ENCODE measurements at places on chromosomes 13 and 19. TPM values are rescaled to one million over a fixed set of nuclear protein-coding genes. Genes with fewer than 3 reads are reported as not detected.

DNA sequence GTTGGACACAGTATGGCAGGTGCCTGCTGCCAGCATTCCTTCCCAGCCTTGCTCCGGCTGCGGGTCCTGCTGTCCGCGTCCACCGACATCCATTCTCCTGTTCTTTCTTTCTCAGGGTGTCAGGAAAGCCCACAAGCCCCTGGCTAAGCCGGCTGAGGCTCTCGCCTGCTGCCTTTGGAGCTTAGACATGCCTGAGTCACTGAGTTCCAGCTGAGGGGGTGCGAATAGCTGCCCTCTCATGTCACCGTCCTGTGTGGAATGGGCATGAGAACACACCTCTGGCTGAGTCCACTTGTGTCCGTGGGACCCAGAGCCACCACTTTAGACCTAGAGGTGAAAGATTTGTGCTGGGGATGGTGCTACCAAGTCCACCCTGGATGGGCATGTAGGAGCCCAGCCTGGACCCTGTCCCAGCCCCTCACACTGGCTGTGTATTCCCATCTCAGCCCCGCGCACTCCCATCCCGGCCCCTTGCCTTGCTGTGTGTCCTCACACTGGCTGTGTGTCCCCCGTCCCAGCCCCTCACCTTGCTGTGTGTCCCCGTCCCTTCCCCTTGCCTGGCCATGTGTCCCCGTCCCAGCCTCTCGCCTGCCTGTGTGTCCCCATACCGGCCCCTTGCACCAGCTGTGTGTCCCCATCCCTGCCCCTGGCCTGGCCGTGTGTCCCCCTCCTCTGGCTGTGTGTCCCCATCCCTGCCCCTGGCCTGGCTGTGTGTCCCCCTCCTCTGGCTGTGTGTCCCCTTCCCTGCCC, 24.6 kb upstream of the IRS2 start:
- DNase-seq, result no peak

GRCh38 chr13:75700552-75700951, 64.4 kb downstream of the LMO7 start:
- DNase-seq, result no peak

GRCh38 chr19:19232261-19232721, 20.5 kb downstream of the NCAN start:
- DNase-seq, result no peak

- peak; percentile 83 for DNase-seq
Measured at GRCh38 chr19:17001603-17002183, 24.9 kb downstream of the CPAMD8 start.

HIPK4 gene
- total RNA-seq, result 0.16 TPM

ZNF443 gene
- total RNA-seq, result 3.9 TPM

SLC46A3 gene
- total RNA-seq, result 18.2 TPM

All from T-cell (primary cell).